ENCODE measurements at places on chromosomes 7 and 10.

GRCh38 chr10:17847585-17848296, 38.6 kb downstream of the MRC1 start:
- DNase-seq = no peak

DNA sequence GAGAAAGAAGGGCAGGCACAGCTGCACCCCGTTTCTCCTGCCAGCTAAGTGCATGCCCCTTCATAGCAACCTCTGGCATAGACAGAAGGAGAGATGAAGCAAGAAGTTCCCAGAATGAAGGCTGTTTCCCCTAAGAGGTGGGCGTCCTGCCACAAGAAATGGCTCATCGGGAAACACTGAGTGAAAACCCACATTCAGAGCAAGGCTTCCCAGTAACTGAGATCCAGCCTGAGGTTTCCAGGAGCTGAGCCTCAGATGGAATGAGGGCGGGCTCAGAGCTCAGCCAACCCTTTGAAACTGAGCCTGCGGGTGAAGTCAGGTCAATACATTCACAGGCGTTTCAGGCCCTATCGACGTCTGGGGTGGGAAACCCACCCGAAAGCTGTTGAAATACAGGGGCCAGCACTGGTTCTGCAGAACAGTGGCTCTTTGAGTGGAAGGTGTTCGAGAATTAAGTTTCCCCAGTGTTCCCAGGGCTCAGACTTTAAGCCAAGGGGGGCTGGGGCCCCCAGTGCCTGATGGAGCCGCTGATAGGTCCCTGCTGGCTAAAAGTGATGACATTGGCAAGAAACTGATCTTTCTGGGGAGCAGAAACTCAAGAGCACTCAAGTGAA, 510.2 kb downstream of the RPS24 start:
- no peak for DNase-seq

GRCh38 chr10:6208799-6209235, 6.1 kb downstream of the PFKFB3 start:
- no peak for DNase-seq

- DNase-seq = no peak
Observed at GRCh38 chr7:101208794-101209193, 8.0 kb upstream of the MOGAT3 start.

DNA sequence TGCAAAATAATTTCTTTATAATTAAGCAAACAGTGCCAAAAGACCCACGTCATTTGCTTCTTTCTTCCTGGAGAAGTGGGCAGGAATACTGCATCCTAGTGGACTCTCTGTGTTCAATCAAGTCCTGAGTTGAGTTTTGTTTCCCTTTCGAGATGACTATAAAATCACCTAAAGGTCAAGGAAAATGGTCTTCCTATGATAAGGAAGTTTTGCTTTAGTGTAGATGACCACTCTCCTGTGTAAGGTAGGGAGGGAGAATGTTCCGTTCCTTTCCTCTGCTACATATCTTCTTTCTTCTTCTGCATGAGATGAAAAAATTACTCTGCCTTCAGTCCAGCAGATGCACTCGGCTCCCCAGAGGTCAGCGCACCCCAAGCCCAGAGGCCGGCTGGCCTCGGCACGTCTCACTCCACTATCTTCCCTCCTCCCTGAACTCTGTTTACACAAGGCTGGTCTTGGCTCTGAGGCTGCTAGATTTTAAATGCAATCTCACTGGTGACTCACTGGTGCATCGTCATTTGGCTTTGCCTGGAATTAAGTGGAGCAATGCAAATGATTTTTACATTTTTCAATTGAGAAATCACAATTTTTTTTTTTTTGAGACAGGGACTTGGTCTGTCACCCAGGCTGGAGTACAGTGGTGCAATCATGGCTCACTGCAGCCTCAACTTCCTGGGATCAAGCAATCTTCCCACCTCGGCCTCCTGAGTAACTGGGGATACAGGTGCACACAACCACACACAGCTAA, 18.6 kb upstream of the VDAC2 start:
- DNase-seq = no peak

GRCh38 chr10:96090463-96090800, 39.7 kb upstream of the ZNF518A start:
- DNase-seq = no peak

DNA sequence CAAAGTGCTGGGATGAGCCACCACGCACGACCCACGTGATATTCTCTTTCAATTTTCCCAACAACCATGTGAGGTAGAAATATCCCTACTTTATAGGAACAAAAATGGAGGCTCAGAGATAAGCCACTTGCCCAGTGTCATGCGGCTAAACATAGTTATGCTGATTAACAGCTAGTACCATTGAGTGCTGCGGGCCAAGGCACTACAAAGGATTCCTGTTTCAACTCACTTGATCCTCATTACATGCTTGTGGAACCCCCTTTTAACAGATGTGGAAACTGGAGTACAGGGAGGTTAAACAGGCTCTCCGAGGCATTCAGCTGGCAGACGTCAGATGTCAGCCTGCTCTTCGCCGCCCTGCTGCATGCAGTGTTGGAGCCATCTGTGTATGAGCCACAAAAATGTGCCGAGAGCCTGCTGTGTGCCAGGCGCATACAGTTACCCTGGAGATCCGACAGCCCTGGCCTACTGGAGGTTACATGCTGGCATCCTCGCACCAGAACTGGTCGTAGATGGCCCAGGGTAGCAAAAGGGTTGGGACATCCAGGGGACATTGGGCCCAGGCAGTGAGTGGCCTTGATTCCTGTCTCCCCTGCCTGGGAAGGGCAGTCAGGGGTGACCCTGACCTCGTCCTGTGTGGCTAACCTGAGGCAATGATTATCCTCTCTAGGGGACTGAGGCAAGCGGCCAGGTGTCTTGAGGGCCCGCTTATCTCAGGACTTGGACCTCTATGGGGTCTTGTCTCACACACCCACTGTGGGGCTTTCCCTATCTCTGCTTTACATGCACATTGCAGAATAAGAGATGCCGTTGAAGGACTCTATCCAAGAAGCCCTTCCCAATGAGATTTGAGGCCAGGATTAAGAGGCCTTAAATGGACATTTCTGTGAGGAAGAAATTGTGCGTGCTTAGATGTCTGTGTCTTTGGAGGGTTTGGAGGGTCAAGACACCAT, 18.5 kb upstream of the SRGN start:
- no peak for DNase-seq

GRCh38 chr10:72842164-72842563, 51.4 kb upstream of the OIT3 start:
- no peak for DNase-seq

GRCh38 chr10:96840841-96841518, 8.9 kb downstream of the LCOR start:
- no peak for DNase-seq

GRCh38 chr10:31758495-31758894, 170.1 kb downstream of the ARHGAP12 start:
- DNase-seq = no peak

DNA sequence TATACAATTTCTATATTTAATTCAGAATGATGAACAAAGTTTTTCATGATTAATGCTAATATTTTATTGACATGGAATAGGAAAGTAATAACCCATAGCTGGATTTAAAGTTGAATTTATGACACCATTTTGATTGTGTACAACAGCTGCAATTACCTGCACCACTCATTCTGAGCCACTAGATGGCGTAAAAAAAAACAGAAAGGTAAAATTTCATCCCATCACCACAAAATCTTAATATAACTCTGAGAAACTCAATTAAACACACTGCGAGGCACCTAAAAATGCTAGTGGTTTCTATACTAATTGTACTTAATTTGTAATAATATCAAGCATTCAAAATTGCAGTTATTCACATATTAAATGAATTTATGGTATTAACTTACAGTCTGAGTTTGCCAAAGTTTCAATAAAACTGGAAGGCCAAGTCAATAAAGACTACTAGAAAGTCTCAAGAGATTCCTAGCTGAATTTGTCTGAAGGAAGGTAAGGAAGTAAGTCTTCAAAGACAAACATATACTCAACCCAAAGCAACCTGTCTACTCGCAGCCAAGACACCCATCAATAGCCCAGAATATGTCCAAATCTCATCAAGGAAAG, 182.5 kb downstream of the SKAP2 start:
- no peak for DNase-seq

DNA sequence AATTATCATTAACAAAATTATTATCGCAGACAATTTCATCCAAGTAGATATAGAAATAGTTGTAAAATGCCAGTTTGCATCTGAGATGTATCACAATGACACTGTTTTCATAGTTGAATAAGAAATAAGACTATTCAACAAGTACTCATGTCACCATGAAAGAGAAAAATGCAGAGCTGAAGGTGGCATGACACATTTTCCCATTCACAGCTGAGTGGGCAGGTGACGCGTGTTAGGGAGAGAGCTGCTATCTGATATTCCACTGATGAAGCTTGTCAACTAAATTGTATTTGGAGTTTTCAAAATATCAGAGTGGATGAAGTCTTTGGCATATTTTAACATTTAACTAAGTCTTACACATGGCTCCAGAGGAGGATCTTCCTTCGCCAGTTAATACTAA, 70.3 kb upstream of the HDAC9 start:
- no peak for DNase-seq

DNA sequence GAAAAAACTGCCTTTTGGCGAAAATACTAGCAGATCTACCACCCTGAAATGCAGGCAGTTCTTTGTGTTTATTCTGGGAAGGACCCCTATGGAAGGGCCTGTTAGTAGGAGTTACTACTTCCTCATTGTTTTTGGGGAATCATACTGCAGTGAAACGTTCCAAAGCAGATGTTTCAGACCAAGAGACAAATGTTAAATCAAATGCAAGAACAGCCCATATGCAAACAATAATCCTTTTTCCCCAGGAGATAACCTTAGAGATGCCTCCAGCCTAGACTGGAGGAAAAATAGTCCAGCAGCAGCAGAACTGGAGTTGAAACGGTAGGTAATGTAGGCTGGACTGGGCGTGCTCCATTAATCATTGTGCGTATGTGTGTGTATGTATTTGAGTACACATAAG, 65.9 kb upstream of the VWDE start:
- no peak for DNase-seq

DNA sequence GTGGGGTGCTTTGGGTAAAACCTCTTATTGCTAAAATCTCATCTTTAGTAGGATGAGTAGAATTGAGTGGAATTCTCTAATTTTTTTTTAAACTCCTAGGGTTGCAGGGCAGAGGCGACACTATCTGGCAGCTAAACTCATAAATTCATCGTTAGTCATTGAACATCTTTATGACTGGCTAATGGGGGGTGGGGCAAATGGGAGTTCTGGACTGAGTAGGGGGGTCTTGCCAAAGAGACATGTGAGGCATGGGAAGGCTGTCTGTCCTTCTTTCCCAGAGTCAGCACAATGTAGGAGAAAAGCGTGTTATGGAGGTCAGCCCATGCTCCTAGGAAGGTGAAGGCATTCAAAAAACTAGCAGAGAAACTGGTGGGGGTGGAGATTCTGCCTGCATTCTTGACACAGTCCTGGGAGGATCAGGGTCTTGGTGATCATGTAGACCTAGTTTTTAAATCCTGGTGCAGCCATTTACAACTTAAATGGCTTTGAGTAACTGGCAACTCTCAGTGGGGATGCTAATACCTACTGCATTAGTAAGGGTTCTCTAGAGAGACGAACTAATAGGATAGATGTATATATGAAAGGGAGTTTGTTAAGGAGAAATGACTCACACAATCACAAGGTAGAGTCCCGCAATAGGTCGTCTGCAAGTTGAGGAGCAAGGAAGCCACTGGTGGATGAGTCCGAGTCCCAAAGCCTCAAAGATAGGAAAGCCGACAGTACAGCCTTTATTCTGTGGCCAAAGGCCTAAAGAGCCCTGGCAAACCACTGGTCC, 47.7 kb downstream of the EMX2 start:
- no peak for DNase-seq
